ENCODE measurements at places on chromosomes 16 and 17.

GRCh38 chr16:26186091-26186615, 494.4 kb downstream of the HS3ST4 start:
- no peak for DNase-seq

DNA sequence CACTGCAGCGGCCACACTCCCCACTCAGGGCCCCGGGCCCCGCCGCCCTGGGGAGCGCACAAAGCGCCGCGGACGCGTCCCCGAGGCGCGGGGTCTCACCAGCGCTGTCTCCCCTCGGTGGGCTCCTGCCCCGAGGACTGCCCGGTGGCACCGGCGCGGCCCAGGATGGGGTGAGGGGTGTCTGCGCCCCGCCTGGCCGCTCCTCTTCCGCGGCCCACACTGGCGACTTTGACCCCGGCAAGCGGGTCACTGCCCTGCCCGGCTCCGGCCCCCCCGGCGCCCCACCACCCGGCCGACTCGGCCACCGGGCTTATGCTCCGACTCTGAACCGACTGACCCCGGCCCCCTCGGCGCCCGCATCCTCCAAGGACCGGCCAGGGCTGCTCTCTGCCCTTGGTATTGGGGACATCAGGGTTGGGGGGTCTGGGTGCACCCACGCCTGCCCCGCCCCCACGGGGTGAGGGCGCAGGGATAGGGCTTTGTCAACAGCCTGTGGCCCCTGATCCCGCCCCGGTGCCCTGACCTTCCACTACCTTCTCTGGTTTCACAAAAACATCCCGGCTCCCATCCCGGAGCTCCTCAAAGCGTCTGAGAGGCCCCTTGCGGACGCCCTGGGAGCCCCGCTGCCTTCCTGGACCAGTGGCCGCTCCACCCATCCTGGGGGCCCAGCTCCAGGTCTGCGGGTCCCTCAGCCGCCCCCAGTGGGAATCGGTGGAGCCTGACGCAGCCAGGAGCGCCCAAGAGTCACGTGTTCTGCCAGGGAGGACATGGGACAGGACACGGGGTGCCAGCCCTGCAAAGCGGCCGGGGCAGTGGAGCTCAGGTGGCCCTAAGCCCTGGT, 829 bp downstream of the GCGR start:
- no peak for DNase-seq

- DNase-seq = no peak
Observed at GRCh38 chr16:680967-681745, 946 bp downstream of the STUB1 start.

- DNase-seq = no peak
Observed at GRCh38 chr17:27496971-27497370, 40.7 kb downstream of the KSR1 start.

GRCh38 chr16:85316321-85316919, 204.1 kb upstream of the CIBAR2 start:
- no peak for DNase-seq

DNA sequence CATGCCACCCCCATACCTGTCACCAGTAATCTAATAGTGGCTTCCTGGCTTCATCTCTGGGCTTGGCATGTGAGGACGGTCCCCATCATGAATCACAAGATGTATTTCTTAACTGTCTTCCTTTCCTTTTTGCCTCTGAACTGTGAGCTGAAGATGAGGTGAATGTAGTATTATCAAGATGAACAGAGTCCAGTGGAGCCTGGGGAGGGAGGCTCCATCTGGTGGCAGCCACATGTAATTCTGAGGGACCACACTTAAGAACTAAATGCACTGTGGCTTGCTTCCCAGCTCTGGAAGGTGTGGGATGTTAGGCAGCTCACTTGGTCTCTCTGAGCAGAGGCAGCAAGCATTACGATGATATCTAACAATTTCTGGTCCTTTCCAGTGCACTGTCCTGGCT, 354.9 kb upstream of the ASIC2 start:
- DNase-seq = no peak

GRCh38 chr17:44081681-44082080, 11.1 kb downstream of the G6PC3 start:
- no peak for DNase-seq

Measured in memory B cell (primary cell).